NCI-H1417 treated with DMSO at 0.1 percent for 48 hours (cell line): ENCODE measurements at places on chromosomes 5 and 9.

GRCh38 chr9:104779334-104779733 is 15.4 kb downstream of the NIPSNAP3B start:
- no peak for DNase-seq

DNA sequence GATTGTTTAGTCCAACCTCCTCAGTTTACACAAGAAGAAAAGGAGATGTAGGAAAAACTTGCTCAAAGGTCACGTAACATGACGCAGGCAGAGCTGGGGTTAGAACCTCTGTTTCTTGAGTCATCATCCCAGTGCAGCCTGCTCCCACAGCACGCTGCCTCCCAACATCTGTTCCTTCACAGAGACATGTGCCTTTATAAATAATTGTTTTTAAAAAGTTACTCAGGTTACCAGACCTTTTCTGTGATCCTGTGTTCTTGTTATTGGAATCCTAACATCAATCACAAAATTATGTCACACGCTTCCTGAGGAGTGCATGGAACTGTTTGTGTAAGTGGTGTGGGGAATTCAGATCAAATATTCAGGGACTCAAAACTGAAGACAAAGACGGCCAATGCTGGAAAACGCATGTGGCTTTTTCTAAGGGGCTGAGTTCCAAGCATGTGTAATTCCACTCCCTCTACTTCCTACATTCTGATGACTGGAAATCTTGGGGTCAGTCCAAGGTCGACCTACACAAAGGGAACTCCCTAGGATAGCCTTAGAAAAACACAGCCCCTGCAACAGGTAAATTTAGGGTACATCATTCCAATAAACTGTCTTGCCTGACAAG is 184.3 kb downstream of the TSSK1B start:
- no peak for DNase-seq

- no peak for DNase-seq
Observed at GRCh38 chr9:136707011-136707410, 5.4 kb upstream of the DIPK1B start.

- DNase-seq = no peak
Observed at GRCh38 chr9:105360344-105360743, 87.5 kb upstream of the FSD1L start.

GRCh38 chr5:110738503-110738811 is 350 bp upstream of the SLC25A46 start:
- DNase-seq = no peak
